ENCODE measurements at places on chromosomes 7 and 10. TPM values are rescaled to one million over a fixed set of nuclear protein-coding genes. Genes with fewer than 3 reads are reported as not detected.
A peak's percentile ranks its signal among the peaks of the same experiment; 100 is the strongest.

GRCh38 chr10:122999347-122999746 lies 9.2 kb downstream of the IKZF5 start:
- DNase-seq = no peak

DNA sequence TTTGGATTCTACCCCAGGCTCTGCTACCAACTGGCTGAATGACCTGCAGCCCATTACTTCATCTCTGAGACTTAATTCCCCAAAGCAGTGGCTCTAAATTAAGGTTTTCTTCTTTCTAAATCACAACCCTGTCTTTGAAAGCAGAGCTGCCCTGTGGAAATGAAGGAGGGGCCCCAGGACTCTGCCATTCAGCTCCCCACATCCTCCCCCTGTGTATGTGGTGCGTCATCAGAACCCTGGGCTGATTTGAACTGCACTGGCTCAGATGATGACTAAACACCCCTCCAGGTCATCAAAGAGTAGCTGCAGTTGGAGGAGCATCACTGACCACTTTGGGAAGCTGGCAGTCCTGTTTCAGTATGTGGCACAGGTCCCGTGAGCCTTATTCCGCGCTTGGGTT lies 46.6 kb downstream of the BPGM start:
- no peak for DNase-seq

DNA sequence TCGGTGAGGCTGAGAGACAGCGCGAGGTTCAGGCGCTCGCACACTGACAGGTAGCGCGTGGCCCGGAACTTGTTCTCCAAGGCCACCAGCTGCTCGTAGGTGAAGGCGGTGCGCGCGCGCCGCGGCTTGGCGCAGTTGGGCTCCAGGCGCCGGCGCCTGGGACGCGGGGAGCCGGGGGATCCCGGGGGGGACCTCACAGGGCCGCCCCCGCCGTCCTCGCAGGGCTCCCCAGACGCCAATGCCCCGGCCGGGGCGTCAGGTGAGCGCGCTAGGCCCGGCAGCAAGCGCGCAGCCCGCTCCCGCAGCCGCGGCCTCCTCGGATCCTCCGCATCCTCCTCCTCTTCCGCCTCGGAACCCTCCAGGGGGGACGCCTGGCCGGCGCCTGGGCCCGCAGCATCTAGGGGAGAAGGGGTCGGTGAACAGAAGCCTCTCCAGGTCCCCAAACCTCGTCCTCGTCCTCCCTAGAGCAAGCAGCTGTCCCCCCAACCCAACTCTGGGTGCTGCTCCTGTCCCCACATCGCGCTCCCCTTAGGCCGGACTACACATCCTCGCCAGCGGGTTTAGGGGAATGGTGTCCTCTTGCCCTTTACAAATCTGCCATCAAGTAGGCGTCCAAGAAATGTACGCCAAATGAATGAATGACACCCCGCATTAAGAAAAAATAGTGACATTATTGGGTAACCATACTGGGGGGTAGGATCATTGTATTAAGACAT lies 1.9 kb downstream of the NKX1-2 start:
- DNase-seq = no peak

Gene INTS15
- total RNA-seq = 24.4 TPM

DNA sequence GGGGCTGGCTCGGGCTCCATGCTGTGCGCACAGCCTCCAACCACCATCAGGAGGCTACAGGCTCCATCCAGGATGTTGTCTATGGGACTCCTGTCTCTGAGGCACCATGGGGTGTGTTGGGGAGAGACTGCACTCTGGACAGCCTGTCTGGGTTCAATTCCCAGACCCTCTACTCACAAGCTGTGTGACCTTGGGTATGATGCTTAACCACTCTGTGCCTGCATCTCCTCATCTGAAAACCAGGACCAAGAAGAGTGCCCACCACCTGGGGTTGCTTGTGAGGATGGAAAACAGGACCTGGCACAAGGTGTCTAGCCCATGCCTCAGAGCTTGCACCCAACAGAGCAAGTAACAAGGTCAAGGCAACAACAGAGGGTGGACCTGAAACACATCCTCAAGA lies 109.8 kb downstream of the KCNMA1 start:
- no peak for DNase-seq

DNA sequence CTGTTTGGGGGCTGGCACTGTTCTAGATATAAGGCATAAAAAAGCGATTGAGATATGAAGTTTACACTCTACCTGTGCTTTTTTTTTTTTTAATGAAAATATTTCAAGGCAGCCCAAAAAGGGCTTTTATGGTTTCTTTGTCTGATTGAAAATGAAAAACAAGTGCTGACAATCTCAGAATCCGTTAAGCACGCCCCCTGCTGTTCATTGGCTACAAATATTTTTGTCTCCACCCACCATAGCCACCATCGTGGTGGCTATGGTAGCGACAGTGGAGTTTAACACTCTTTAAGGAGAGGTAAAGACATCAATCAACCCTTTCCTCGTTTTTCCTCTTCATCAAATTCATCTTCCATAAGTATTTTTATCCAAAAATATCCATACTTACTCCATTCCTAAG lies 94.2 kb downstream of the CD36 start:
- peak; percentile 30 for DNase-seq

Gene CAMK2B
- total RNA-seq = 0.15 TPM

Data from NCI-H460 (cell line).